AML-193 (cell line): ENCODE measurements at places on chromosomes 12 and 14.

GRCh38 chr12:11756022-11756421 lies 106.5 kb downstream of the ETV6 start:
- no peak for DNase-seq

DNA sequence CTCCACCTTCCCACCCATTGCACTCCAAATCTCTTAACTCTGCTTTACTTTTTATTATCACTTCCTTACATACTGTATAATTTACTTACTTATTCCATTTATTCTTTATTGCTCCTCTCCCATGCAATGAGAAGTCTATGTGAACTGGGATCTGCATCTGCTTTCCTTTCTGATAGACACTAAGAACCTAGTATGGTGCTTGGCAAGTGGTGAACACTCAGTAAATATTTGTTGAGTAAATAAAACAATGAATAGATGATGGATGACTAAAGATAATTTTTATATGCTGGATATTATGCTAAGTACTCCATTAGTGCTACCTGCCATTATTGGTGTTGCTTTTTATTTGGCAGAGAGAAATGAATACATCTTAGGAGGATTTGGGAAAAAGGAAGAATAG lies 151.0 kb downstream of the TPH2 start:
- no peak for DNase-seq

DNA sequence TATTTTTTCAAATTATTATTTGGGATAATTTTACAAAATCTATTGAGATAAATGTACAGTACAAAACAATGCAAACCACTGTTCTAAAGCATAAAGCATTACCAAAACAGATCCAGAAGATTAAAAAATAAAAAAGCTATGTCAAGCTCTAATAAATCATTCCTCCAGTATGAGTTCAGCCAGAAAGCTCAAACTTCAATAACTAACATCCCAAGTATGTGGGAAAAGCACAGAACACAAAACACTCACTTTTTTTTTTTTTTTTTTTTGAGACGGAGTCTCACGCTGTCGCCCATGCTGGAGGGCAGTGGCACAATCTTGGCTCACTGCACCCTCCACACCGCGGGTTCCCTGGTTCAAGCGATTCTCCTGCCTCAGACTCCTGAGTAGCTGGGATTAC lies 11.3 kb downstream of the SAV1 start:
- DNase-seq, result no peak

GRCh38 chr14:89013098-89013504 lies 188.7 kb downstream of the TTC8 start:
- peak; percentile 2 for DNase-seq

DNA sequence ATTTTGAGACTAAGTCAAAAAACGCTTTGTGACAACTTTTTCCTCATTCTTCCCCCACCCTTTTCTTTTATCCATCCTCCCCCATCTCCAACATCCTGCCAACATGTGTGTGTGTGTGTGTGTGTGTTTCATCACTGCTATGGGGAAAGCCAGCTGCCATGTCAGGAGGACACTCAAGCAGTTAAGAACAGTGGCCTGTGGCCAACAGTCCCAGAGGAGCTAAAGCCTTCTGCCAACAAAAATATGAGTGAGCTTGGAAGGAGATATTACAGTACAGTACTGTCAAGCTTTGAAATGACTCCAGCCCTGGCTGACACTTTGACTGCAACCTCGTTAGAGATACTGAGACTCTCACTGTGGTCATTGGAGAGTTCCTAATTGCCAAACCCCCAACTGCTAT lies 5.0 kb upstream of the CSRP2 start:
- no peak for DNase-seq

DNA sequence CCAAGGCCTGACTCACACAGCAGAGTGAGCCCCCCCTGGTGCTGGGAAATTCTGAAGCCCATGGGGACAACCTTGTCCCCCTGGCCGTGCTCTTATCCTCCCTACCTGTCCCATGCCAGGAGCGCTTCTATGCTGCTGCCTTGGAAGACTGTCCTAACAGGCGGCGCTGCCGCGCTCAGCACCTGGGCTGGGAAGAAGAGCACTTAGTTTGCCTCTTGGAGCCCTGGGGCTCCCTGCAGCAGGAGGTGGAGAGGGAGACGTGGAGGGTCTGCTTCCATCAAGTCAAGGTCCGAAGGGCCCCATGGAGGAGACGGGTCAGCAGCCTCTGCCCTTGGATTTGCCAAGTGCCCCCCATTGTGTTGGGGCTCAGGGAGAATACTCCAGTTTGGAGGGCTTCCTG lies 300.5 kb downstream of the CACNA1C start:
- DNase-seq, result no peak

DNA sequence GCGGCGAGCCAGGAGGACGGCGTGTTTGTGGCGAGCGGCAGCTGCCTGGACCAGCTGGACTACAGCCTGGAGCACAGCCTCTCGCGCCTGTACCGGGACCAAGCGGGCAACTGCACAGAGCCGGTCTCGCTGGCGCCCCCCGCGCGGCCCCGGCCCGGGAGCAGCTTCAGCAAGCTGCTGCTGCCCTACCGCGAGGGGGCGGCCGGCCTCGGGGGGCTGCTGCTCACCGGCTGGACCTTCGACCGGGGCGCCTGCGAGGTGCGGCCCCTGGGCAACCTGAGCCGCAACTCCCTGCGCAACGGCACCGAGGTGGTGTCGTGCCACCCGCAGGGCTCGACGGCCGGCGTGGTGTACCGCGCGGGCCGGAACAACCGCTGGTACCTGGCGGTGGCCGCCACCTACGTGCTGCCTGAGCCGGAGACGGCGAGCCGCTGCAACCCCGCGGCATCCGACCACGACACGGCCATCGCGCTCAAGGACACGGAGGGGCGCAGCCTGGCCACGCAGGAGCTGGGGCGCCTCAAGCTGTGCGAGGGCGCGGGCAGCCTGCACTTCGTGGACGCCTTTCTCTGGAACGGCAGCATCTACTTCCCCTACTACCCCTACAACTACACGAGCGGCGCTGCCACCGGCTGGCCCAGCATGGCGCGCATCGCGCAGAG lies 873 bp downstream of the PLXNC1 start:
- no peak for DNase-seq

DNA sequence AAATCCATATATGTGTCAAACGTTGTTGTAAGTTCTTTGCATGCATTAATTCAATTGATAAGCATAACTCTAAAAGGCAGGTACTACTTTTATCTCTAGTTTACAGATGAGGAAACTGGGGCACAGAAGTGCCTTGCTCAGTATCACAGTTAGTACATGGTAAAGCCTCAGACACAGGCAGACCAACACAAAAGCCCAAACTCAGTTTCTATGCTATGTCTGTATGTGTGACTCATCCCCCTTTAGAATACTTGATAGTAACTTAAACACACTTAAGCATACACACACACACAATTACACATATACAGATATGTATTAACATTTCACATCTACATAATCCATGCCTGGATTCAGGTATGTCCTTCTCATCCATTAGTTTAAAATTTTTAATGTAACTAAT lies 88.0 kb downstream of the EPS8 start:
- no peak for DNase-seq

DNA sequence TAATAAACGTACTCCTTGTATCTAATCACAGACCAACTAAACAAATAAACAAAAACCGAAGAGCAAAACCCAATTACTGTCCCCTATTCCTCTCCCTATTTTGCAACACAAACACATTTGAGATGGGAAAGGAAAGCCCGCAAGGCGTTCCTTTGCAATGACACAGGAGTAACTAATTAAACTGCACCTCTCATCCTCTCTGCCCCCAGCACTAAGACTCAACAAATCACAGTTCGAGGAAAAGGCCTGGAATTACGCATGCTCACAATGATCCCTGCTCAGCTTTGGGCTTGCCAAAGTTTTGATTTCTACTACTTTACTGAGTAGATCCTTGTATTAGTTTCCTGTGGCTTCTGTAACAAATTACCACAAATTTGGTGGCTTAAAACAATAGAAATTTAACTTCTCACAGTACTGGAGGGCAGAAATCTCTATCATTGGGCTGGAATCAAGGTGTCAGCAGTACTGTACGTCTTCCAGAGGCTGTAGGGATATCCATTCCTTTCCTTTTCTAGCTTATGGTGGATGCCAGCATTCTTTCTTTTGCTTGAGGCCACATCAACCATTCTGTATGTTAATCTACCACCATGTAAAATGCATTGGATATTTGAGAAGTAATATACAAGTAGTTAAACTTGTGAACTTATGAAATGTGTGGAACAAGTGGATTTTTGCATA lies 123.0 kb downstream of the NAV3 start:
- DNase-seq, result no peak

DNA sequence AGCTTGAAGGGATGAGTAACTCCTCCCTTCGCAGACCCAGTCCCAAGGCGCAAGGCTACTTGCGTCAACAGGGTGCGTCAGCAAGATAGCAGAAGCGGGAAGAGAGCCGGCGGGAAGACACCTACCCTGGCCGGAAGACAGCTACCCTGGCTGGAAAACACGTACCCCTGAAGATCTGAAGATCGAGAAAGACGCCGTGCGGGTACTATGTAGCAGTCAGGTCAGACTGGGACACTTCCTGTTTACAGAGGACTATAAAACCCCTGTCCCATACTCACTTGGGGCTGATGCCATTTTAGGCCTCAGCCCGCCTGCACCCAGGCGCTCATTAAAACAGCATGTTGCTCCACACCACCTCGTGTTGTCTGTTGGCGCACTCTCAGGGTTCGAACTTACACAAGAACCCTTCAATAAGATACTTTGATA lies 80.9 kb downstream of the ABCD2 start:
- no peak for DNase-seq

DNA sequence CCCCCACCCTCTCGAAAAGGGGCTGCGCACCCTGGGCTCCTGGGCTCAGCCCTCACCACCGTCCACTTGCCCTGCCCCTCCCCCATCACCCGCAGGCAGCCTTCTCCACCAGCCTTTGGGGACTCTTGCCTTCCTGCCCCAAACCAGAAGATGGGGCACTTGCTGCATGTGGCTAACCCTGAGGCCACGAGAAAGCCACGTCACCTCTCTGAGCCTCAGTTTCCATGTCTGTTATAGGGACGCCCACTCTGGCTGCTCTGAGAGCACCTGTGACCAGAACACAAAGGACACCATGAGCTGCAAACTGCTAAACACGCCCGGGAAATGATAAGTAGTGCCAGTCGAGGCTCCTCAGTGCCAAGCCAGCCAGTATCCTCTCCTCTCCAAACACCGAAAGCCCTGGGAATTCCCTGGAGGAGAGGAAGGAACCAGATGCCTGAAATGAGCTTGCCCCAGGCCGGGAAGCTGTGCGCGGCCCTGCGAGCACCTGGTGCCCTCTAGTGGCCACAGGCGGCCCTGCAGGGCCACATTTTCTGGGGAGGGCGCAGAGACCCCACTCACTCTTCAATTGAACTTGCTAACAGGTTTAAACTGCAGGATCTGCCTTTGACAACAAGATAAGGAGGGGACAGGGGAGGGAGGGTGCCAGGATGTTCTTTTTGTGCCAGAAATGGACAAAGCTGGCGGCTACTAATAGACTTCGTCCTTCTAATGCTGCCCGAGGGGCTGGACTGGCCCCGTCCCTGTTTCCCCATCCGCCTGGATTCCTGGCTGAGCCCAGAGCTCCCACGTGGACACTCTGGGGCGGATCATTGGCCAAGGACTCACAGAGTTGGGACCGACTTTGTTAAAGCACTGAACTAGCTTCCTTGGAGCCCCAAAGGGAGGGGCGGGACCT lies 10.2 kb upstream of the SERPINA9 start:
- no peak for DNase-seq

DNA sequence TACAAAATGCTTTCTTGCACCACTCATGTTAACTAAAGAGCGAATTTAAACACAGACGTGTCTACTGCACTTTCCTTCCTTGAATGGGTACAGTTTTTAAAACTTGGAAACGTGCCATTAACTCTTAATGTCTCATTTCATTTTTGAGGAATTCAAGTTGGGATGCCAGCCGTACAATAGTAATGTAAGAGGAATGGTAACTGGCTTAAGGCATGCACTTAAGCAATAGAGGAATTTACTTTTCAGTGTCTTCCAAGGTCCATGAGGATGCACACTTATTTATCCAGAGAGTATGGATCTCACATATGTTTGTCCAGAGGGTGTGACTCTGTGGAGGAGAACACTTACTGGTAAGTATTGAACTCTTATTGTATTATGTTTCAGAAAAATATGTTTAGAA lies 52.9 kb downstream of the PPP4R4 start:
- no peak for DNase-seq

DNA sequence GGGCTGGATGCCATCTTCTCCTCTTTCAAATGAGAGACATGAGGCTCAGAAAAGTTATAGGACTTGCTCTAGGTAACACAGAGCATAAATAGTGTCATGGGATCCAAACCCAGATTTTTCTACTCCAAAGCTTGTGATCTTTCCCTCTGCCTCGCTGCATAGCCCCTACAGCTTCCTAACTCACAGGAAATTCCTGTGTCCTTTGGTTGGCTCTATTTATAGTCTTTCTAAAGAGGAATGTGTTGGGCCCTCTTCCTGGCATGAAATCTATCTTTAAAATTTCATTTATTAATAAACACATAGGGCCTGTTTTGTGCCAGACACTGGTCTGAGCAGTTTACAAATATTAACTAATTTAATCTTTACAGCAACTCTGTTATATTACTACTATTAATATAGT lies 9.8 kb upstream of the KCNA5 start:
- no peak for DNase-seq

DNA sequence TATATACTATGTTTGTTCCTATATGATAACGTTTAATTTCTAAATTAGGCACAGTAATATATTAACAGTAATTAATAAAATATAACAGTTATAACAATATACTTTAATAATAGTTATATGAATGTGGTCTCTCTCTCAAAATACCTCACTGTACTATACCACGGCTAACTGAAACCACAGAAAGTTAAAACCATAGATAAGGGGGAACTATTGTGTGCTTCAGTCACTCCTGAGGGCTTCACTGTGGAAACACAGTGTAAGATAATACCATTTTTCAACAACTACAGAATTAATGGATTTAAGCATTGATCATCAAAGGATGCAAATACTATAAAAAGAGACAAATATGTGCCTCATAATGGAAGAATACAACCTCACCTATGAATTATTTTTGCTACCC lies 266.4 kb upstream of the RGS6 start:
- no peak for DNase-seq

GRCh38 chr12:57513266-57513665 lies 7.0 kb downstream of the DDIT3 start:
- no peak for DNase-seq

GRCh38 chr12:9237286-9237685 lies 29.1 kb upstream of the PZP start:
- no peak for DNase-seq

GRCh38 chr12:107760207-107760808 lies 629 bp downstream of the PRDM4 start:
- DNase-seq, result peak; percentile 8

DNA sequence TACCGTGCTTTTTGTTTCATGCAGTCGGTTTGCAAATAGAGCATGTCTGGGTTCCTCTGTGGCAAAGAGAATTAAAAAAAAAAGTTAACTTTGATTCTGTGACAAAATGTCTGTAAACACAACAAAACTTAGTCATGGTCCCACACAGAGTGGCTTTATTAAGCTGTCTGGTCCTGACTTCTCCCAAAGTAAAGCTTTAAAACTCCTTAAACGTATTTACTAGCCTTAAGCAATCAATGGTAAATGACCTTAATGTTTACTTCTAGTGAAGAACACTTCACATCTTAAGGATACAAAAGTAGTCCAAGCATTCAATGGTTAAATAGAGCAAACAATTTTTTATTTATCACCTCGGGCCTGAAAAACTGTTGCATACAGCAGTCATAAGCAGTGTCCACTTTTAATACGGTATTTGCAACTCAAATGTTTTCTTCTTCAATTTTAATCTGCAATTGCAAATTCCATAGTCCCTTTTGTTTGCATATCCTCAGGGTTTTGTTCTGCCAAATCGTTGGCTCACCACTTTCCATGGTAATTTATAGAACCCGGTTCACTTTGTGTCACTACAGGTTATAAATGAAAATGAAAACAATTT lies 453.0 kb upstream of the MIS18BP1 start:
- DNase-seq, result no peak
